NCI-H187 (cell line): ENCODE measurements at places on chromosomes 11 and 22.

- peak; percentile 51 for DNase-seq
Observed at GRCh38 chr22:39236321-39237317, 8.2 kb downstream of the PDGFB start.

DNA sequence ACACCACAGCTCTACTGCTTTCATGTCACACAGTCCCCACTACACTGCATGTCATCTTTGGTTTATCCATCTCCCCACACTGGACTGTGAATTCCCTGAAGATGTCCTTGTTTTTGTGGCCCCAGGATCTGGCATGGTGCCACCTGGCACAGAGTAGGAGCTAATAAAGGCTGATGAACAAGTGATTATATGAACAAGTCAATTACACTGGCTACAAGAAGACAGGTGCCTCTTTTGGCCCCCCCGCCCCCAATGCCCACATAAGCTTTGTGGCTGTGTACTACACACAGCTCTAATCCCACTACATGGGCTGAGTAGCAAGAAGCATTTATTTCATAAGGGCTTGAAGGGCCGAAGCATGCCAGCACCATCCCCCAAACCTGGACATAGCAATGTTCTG is 24.7 kb downstream of the PLEKHA7 start:
- no peak for DNase-seq

- no peak for DNase-seq
Observed at GRCh38 chr11:73324116-73324515, 16.0 kb downstream of the ARHGEF17 start.

- no peak for DNase-seq
Observed at GRCh38 chr22:18113680-18114394, 3.2 kb downstream of the TUBA8 start.
